Cerebellar nuclear complex (tissue), 1 donor: ENCODE measurements at places on chromosomes 2 and 18.

GRCh38 chr2:152730591-152731333 is 12.3 kb downstream of the ARL6IP6 start:
- no peak for DNase-seq

GRCh38 chr18:22451796-22452195 is 34.1 kb upstream of the CTAGE1 start:
- no peak for DNase-seq

- DNase-seq: no peak
Measured at GRCh38 chr2:129923265-129924091, 56.0 kb upstream of the RAB6C start.

DNA sequence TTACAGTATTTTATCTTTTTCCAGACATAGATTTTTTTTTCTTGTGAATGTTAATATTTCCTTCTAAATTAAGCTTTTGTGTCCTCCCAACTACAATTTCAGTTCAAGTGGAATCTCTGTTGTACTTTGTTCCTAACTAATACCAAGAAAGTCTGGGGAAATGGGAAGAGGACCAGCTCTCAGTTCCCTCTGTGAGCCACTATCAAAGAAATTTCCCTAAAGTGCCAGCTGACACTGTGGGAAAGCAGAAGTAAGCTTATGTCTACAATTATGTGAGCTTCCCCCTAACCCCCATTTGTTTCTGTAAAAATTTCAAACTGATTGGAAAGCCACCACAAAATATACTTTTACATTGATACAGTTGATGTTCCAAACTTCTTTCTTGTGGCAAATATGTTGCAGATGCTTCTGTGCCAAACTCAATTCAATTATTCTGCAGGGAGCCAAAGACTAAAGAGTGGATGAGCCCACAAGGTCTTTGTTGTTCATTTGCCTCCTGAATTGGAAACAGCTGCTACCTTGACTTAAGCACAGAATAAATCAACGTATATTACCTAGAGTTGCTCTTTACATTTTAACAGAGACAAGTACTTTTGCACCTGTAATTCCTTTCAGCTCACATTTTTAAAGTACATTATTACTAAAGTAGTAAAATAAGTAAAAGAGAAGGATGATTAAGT is 306.6 kb downstream of the PTH2R start:
- DNase-seq: no peak

DNA sequence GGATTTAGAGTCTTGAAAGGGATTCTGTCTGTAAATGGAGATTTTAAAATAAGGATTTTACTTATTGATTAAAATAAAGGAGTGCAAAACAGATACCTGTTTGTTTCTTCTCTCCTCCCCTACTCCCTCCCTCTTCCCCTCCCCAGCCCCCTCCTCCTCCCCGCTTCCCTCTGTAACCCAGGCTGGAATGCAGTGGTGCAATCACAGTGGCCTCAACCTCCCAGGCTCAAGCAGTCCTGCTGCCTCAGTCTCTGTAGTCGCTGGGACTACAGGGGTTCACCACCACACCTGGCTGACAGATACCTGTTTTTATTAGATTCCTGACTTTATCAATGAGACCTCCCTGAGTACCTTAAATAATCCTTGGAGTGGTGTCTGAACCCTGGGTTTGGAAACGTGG is 57.1 kb downstream of the OXER1 start:
- no peak for DNase-seq

DNA sequence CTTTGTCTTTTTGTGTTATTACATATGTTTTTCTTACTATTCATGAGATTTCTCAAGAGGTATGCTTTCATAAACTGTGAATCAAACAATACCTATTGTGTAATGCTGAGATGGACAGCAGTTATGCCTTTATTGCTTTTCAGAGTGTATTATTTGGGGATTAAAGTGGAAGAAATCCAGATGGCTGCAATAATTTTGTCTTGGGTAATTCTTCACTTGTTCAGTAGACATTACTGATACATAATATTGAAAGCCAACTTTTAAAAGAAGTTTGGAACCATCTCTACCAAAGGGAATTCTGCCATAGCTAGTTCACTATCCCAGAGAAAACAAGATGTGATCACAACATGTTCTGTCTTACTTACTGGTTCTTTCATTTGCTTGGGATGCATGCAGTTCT is 253.4 kb upstream of the ZSWIM2 start:
- no peak for DNase-seq

DNA sequence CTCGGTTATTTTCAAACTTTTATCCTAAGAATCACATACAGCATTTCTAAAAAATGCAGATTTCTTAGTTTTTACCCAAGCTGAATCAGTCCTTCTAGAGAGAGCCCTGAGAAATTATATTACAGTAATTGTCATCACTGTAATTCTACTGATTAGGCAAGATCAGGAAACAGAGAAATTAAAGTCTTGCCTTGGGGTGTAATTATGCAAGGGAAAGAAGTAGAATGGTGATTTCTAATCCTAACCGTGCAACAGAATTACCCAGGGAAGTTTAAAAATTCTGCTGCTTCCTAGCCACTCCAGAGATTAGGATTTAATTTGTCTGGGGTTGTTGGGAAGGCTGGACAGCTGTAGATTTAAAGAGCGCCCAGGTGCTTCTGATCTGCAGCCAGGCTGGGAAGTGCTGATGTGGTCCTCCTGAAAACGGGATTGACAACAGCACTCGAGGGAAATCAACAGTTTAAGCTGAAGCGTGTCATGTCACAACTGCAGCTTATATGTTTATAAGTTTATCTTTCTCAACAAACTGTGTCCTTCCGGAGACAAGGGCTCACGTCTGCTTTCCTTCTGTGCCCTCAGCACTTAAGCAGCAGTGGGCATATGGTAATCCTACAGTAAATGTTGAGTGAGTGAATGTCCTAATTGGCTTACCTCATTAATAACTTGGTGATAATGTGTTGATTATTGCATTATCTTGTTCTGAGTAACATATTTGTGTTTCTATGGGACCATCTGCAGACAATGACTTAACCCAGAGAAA is 671.9 kb upstream of the SOX11 start:
- no peak for DNase-seq

GRCh38 chr2:136021406-136021805 is 36.0 kb upstream of the DARS1 start:
- DNase-seq: no peak

GRCh38 chr18:63553081-63553480 is 10.9 kb downstream of the SERPINB12 start:
- no peak for DNase-seq

DNA sequence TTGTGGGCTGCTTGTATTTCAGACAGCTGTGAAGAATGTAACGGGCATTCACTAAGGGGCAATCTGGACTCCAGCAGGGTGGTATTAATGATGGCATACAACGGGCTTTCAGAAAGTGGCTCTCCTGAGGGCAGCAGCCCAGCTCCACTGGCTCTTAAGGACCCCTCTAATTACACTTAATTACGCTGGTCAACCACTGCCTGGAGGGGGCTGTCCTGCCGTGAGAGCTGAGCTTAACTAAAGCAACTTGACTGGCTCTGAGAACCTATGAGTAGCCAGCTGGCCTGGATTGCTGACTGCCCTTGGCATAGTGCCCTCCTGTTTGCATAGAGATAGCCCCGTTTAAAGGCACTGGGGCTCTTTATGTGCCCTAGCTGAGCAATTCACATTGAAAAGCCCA is 3.8 kb downstream of the LIPG start:
- DNase-seq: no peak

- no peak for DNase-seq
Measured at GRCh38 chr18:45068400-45069094, 387.9 kb downstream of the SETBP1 start.

DNA sequence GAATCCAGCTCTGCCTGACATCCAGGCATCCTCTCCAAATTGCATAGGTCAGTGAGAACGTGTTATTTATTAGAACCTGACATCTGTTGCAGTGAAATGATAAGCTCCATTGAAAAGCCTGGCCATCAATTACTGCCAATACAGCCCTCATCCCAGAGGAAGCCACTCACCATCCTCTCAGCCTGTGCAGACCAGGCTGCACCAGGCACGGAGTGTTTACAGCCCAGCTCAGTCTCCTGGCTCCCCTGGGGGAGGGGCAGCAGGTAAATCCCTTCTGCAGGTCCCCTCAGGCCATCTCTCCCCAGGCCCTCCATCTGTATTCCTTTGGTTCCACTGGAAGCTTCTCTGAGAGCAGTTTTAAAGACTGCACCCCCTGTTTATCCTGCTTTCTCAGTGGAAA is 82.6 kb upstream of the FOSL2 start:
- DNase-seq: no peak

- DNase-seq: no peak
Measured at GRCh38 chr2:123532994-123533393, 492.1 kb upstream of the CNTNAP5 start.

- DNase-seq: no peak
Measured at GRCh38 chr18:73901566-73901965, 246.1 kb downstream of the FBXO15 start.

GRCh38 chr18:77870199-77870598 is 620.6 kb downstream of the GALR1 start:
- no peak for DNase-seq

- DNase-seq: no peak
Measured at GRCh38 chr18:55484773-55485172, 103.2 kb downstream of the TCF4 start.

DNA sequence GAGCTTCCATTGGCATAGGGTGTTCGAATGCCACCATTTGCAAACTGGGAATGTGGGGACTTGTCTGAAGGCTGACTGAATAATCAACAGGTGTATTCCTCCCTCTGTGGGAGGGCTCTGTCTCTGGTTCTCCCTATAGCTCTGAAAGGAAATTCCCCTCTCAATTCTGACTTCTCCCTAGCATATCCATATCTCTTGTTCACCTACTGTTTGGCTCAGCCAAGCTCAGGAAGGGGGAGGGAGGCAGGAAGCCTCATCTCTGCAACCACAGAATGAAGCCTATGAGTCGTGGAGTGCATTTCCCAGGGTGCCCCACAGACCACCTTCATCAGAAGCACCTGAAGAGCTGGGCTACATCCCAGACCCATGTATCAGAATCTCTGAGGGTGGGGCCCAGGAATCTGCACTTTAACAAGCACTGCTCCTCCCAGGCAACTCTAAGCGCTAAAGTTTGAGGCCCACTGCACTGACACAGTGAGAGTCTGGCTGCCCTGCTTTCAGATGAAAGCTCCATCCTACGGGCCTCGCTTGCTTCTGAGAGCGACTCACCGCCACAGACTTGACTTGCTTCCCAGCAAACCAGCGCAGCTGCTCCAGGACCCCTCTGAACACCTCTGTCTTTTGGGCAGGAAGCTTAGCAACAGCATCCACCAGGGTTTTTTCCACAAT is 32.0 kb downstream of the XDH start:
- no peak for DNase-seq

- DNase-seq: no peak
Measured at GRCh38 chr2:181121996-181122395, 141.6 kb downstream of the UBE2E3 start.

- DNase-seq: no peak
Measured at GRCh38 chr2:28652217-28652616, 99.4 kb upstream of the PPP1CB start.

DNA sequence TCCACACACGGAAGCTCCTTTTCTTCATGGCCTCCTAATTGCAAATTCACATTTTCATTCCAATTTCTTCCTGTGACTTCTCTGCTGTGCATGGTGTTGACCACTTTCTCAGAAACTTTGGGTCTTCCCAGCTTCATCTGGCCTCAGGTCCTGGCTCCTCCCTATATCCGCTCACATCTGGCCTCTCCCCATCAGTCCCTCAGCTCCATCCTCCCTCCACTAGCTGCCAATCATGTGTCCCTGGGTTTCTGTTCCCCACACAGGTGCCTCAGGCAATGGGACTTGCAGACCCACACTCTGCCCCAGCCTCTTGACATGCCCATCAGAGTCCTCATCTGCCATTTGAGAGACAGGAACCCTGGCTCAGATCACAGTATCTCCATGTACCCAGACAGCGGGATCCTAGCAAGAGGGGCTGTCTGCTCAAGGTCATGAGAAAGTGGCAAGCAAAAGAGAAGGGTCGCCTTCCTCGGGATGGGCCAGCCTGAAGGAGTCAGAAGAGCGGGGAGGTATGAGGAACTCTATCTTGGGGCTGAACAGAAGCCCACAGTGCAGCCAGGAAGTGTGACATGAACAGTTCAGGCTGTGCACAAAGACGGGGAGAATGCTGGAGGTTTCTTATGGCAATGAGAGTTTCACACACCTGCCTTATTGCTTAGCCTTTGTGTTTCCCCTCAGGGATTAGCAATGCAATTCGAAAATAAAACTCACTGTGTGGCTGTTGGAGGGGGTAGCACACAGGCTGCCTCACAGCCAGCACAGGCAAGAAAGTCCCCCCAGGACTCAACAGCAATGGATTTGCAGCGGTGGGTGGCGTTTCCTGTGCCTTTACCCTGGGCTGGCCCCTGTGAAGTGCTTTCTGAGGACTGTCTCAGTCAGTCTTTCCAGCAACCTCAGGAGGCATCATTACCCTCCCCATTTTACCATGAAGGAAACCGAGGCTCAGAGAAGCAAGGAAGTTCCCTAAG is 69.5 kb downstream of the COPS8 start:
- DNase-seq: no peak

GRCh38 chr2:166042768-166043390 is 84.9 kb downstream of the SCN1A start:
- no peak for DNase-seq

DNA sequence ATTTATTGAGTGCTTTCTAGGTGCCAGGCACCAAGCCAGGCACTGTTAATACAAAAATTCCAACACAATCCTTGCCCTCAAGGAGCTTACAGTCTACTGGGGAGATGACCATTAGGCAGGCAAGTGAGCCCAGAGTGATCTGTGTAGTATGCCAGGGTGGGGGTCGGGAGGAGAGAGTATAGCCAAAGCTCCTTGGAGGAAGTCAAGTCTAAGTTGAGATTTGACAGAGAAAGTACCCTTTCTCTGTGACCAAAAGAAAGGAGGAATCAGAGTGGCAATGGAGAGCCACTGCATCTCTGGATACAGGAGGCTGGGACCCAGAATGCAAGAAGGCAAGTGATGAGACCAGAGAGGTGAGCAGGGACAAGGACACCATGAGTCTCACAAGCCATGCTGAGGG is 7.5 kb downstream of the ANKRD53 start:
- no peak for DNase-seq

DNA sequence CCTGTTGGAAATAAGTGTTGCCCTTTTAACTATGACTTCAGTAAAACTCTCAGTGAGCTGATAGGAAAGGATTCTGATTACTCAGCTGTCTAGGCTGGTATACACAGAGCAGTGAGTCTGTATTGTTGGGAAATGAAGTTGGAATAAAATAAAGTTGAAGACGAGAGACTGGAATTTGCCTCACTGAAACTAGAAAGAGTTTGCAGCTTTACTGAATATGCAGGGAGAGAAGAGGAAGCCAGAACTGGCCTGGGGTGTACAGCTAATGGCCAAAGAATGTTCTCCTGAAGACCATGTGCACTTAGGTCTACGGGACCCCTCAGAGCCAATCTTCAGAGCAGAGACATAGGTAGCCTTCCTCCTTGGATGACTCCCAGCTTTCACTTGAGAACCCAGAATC is 26.5 kb downstream of the EIF4E2 start:
- no peak for DNase-seq
